Kidney (tissue), 22 donors: ENCODE measurements at places on chromosomes 16 and 17.

DNA sequence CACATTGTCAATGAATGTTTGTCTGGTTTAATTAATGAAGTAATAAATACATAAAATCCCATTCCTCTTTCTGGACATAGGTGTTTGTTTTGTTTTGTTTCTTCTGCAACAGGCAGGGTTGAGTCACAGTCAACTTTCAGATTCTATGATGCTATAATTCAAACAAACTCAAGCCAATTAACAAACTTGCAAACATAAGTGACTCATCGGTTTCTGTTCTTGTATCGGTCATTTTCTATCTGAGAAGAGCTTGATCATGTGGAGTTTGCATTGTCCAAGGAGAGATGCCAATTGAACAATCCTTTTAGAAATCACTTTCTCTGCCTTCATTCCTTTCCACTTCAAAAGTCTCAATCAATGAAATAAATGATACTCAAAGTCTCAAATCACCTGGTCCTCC is 294.2 kb upstream of the C16orf82 start:
- DNase-seq = no peak

DNA sequence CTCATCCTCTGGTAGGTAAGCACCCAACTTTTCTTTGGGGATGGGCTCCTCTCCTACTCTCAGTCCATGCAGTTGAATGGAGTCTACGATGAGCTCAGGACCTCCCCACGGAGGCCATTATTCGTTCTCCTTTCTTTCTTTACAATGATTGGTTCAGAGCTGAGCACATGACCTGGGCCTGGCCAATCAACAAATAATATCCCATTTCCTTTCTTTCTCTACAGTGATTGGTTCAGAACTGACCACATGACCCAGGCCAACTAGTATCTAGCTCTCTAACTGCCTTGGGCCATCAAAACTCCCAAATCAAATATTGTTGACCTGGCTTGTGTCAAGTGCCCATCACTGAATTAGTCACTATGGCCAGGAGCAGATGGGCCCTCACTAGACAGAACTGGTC is 129.2 kb downstream of the USP31 start:
- no peak for DNase-seq

GRCh38 chr17:67675481-67675880 is 42.3 kb upstream of the NOL11 start:
- DNase-seq = no peak

GRCh38 chr17:19630661-19631060 is 17.9 kb upstream of the ALDH3A2 start:
- no peak for DNase-seq

- DNase-seq = no peak
Observed at GRCh38 chr17:78375401-78376151, 2.9 kb upstream of the PGS1 start.
